ENCODE measurements at places on chromosomes 2 and 18.

GRCh38 chr2:98577313-98577712 is 31.0 kb downstream of the COA5 start:
- no peak for DNase-seq

DNA sequence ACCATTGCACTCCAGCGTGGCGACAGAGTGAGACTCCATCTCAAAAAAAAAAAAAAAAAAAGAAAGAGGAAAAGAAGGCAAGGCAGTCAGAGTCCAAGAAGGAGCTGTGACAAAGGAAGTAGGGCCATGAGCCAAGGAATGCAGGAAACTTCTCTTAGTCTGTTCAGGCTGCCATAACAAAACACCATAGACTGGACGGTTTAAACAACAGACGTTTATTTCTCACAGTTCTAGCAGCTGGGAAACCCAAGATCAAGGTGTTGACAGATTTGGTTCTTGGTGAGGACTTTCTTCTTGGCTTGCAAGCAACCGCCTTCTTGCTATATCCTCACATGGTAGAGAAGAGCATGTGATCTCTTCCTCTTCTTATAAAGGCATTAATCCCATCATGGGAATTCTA is 13.1 kb upstream of the SUMO1 start:
- no peak for DNase-seq

DNA sequence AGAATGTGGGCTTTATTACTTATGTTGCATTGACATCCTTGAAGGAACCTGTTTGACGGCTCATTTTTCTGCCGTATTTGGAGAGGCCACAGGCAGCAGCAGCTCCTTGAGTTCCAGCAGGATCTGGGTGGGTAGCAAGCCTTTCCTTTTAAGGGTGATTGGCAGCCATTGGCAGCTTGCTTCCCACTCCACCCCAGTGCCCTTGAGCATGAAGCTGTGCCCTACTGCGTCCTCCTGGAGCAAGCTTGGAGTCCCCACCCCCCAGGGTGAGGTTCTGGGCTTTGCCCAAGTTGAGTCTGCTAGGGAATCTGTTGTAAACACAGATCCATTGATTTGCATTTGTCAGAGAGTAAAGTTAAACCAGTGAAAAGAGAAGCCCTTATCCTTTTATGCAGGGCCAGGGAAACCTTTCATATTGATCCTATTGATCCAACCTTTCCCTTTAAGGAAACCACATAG is 9.2 kb downstream of the ONECUT2 start:
- no peak for DNase-seq

GRCh38 chr2:217440000-217440399 is 562.8 kb downstream of the TNS1 start:
- DNase-seq = no peak

DNA sequence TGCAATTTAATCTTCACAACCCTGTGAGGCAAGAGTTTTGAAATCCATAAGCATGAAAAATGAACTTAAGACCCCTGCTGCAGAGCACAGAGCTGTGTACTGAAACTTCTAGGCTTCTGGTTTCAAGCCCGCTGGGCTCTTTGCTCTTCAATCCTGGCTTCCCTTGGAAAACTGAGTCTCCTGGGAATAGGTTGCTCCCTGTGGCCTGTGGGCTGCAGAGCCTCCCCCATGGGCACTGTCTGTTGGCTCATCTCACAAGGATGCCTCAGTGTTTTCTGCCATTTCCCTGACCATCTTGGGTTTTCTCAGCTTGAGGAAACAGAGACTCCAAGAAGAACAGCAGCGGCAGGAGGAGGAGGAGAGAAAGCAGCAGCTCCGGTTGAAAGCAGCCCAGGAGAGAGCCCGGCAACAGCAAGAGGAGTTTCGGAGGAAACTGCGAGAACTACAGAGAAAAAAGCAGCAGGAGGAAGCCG is 44.5 kb downstream of the SUMO1 start:
- DNase-seq = no peak

DNA sequence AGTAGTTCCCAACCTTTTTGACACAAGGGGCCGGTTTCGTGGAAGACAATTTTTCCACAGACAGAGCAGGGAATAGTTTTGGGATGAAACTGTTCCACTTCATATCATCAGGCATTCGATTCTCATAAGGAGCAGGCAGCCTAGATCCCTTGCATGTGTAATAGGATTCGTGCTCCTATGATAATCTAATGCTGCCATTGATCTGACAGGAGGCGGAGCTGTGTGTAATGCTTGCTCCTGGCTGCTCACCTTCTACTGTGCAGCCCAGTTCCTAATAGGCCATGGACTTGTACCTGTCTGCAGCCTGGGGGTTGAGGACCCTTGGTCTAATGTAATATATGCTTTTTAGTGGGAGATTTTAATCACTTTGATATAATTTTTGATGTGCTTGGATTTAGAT is 188.7 kb upstream of the KLHL14 start:
- no peak for DNase-seq

GRCh38 chr2:10933700-10934225 is 22.0 kb downstream of the KCNF1 start:
- DNase-seq = no peak

DNA sequence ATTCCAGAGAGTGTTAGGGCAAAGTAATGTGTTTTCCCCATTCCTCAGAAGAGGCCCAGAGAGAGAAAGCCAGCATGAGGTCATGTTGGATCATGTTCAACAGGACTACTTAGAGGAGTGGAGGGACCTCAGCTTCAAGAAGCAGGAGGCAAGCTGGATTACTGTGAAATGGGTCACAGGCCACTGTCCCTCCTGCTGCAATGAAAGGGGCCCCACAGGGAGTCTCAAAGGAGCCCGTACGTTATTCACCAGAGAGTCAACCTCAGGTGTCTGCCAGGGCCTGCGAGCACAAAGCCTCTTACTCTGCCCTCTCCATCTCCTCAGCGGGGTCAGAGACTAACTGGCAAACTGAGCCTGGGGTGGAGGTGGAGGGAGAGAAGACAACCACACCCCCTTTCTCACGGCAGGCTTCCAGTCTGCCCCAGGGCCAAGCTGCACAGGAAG is 27.2 kb upstream of the ACYP2 start:
- DNase-seq = no peak

DNA sequence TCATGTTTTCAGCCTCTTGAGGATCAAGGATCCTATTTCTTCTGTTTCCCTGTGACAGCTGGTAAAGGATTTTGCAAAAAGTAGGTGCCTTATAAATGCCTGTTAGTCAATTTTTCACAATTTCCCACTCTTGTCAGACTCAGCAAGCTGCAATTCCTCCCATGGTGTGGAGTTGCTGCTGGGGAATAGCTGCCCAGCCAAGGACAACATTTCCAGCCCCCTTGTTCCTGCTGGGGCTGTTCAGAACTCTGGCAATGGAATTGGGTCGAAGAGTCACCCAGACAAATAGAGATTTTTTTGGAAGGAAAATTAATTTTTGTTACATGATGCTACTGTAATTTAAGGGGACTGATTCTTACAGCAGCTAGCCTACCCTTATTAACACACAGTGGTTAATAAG is 43.7 kb downstream of the FSHR start:
- no peak for DNase-seq

GRCh38 chr18:362311-363290 is 94.8 kb upstream of the THOC1 start:
- peak; percentile 19 for DNase-seq

DNA sequence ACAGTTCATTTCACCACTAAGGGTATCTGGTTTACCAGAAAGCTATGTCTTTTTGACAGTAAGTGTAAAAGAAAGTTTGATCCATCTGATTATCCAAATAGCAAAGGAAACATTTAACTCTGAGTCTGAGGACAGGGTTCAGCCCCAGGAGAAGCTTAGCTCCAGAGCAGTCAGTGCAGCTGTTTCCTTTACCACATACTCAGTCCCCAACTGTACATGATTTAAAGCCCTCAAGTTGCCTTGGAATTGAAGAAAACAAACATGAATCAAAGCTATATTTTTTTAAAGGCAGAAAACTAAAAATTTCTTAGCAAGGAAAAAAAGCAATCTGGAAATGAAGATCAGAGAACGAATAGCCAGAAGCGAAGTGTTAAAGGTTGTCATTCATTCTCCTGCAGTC is 746.0 kb downstream of the METTL4 start:
- no peak for DNase-seq

- no peak for DNase-seq
Measured at GRCh38 chr2:154133823-154134222, 262.1 kb downstream of the GALNT13 start.

DNA sequence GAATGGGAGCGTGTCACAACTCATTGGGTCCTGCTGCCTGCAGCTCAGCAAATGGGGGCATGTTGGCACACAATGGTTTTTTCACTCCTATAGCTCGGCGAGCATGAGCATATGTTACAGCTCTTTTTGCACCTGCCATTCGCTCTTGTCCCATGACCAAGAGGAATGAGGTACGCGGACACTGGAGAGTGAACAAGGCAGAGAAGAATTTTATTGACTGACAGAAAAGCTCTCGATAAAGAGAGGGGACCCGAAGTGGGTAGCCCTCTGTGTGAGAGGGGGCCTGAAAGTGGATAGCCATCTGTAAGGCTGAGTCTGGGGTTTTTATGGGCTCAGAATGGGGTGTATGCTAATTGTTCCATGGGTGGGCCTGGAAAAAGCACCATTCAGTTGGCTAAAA is 5.5 kb downstream of the ACYP2 start:
- no peak for DNase-seq

DNA sequence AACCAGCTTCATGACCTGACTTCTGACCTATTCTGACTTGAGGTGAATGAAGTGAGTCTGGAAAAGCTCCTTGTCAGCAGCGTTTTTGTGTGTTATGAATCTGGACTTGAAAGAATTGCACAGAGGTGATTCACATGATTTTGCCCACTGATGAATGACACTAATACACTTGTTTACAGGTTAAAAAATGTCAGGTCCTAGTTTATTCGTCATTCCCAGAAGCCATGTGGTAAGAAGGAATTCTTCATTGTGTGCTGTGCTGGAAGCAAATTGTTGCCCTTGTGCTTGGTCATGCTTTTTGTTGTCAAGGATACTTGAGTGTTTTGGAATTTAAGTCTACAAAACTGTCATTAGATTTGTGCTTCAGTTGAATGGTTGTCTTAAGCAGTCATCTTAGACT is 15.5 kb downstream of the SEC11C start:
- DNase-seq = peak; percentile 77

DNA sequence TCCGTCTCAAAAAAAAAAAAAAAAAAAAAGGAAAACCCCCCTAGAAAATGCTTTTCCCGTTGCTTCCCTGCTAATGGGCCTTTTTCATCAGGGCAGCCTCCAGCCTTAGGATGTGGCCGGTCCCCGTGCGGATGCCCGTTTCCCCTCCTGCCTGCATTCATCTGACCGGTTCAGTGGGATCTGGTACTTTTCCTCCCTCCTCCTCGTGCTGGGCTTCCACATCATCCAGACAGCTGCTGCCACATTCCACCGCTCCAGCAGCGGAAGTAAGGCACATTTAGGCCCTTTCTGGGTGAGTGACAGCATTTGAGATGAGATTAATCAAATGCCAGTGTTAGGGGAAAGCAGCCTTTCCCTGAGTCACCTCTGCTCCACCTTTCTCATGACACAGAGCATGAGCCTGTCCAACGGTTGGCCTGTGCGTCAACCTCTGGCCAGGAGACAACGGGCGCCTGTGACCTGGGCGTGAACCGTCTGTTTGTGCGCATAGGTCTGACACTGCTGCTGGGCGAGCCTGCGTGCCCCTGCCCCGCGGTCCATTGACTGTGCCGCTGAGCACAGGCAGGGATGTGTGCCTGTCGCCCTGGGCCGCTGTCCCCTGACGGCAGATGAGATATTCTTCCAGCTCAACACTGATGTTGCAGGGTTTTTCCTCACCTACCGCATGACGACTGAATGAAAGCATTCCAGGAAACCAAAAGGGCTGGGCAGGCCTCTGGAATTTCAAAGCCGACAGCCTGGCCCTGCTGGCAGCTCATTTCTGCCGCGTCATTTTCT is 174.0 kb downstream of the TGIF1 start:
- peak; percentile 86 for DNase-seq

GRCh38 chr2:237473878-237474441 is 13.1 kb upstream of the MLPH start:
- DNase-seq = no peak

DNA sequence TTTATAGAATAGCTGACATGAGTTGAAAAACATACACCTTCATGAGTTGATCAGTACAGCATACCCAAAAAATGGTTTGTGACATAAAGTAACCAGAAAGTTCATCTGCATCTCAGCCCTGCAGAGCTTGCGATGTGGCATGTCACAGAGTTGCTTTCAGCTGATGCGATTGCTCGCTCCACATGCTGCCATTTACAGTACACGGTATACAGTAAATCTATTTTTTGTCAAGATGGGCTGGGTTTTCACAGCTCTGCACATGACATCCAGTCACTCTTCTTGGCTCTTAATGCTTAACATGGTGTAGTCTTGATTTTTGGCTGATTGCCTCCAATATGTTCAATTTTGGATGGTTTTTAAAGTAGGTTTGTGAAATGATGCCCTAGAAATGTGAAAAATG is 811.9 kb downstream of the SATB2 start:
- no peak for DNase-seq

DNA sequence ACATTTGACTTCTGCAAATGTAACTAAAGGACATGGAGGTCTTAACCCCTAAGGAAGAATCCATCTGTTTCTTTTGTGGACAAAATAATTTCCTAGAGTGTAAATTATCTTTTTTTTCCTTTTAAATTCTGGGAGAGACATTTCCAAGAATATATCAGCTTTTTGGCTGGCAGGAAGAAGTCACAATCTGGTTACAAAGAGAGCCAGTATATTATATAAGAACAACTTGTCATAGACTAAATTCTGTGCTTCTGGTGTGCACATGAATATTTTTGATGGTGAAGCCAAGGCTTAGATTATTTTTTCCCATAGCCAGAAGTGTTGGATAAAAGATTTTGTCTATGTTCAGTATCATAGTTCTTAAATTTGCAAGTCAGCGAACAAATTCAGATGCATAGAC is 500.6 kb downstream of the XIRP2 start:
- no peak for DNase-seq

DNA sequence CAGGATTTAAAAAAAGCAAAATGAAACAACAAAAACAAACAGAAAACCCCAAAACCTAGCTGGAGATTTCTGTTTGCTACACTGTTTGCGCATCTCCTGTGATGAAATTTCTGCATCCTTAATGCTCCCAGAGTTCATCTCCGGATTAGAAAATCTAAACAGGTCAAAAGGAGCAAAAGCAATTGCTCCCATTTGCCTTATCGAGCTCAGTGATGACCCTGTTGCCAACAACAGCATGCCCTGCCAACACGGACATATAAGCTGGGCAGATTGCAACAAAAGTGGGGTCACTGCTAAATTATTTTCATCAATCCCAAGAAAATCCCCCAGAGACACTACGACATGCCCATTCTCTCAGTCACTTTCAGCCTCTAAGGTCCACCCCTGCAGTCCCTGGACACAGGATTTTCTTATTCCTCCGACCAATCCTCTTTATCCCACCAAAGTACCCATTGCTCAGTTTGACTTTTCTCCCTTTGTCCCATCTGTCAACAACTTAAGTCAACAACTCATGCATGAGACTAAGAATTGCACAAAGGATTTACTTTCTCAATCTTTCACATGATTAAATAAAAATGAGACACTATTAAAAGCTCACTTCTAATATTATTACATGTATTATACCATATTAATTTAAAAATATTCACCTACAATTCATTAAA is 67.8 kb downstream of the ABCG8 start:
- no peak for DNase-seq

- no peak for DNase-seq
Measured at GRCh38 chr2:206556357-206556949, 85.8 kb upstream of the FAM237A start.
